ENCODE measurements at places on chromosomes 1 and 21.

- no peak for DNase-seq
Measured at GRCh38 chr1:84834419-84835064, 58.5 kb downstream of the LPAR3 start.

DNA sequence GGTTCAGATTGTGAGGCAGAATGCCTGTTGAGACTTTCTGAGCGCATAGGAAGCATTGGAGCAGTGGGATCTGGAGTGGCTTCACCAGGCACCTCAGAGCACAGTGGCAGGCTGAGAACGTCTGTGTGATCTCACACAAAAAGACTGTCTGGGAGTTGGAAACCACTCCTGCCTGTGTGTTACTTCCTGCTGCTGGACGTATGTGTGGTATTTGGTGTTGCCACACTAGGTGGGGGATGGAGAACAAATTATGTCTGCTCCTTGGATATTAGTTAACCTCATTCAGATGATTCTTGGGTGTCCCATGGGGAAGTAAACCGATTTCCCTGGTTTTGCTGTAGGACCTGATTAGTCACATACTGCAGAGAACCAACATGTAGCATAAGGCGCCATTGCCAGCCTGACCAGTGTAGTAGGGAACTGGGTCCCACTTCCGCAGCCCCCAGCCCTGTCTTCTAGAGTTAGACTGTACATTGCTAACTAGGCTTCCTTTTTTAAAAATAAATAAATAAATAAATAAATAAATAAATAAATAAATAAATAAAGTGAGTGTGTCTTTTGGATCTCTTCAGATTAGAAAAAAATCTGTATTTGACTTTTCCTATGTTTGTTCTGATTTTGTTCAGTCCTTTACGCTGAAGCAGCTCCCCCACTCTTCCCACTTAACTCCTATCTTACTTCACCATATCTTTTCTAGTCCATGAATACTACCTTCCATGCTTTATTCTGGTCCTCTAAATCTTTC is 26.9 kb downstream of the UCK2 start:
- peak; percentile 77 for DNase-seq

- no peak for DNase-seq
Measured at GRCh38 chr21:31293986-31294385, 50.1 kb downstream of the TIAM1 start.

DNA sequence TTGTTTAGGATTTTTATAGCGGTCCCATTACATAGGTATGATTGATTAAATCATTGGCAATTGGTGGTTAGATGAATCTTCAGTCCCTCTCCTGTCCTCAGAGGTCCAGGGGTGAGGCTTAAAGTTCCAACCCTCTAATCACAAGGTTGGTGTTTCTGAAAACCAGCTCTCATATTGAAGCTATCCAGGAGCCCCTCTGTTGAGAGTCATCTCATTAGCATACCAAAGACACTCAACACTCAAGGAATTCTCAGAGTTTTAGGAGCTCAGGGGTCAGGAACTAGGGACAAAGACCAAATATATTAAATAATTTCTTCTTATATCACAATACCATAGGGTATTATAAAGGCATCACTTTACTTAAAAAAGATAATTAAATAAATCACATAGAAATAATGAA is 23.3 kb downstream of the FCRL2 start:
- no peak for DNase-seq

GRCh38 chr1:4095433-4095971 is 195.4 kb upstream of the C1orf174 start:
- DNase-seq = no peak

DNA sequence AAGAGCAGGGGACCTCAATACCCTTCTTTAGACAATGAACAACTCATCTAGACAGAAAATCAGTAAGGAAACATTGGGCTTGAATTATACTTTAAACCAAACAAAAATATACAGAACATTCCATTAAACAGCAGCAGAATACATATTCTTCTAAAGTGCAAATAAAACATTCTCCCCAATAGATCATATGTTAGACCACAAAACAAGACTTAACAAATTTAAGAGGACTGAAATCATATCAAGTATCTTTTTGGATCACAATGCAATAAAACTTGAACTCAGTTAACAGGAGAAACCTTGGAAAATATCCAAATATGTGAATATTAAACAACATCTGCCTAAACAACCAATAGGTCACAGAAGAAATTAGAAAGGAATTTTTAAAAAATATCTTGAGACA is 47.7 kb upstream of the HP1BP3 start:
- DNase-seq = no peak

GRCh38 chr1:19773485-19773884 is 26.2 kb downstream of the TMCO4 start:
- DNase-seq = no peak

GRCh38 chr1:47569681-47570470 is 132.0 kb downstream of the FOXD2 start:
- no peak for DNase-seq

- no peak for DNase-seq
Measured at GRCh38 chr1:35180776-35181374, 12.1 kb downstream of the SFPQ start.

Measured in GF-D8 (cell line).